ENCODE measurements at places on chromosomes 2 and 18.
A peak's percentile ranks its signal among the peaks of the same experiment; 100 is the strongest.

- DNase-seq, result no peak
Observed at GRCh38 chr2:129606496-129607270, 372.8 kb upstream of the RAB6C start.

DNA sequence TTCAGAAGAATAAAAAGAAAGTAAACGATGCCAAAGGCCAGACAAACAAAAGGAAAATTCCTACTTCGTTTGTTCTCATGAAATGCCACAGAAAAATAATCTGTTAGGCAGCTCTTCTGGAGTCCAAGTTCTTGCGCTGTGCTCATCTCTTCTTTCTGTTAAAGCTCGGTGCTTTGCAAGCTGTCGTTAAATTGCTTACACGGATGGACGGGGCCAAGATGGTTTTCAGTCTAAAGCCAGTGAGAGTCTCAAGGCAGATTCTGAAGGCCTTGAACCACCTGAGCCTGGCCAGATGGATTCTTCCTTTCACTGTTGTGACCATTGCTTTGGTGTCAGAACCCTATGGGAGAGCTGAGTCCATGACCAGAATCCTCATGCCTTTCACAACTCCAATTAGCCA is 97.6 kb upstream of the RMDN2 start:
- DNase-seq, result no peak

DNA sequence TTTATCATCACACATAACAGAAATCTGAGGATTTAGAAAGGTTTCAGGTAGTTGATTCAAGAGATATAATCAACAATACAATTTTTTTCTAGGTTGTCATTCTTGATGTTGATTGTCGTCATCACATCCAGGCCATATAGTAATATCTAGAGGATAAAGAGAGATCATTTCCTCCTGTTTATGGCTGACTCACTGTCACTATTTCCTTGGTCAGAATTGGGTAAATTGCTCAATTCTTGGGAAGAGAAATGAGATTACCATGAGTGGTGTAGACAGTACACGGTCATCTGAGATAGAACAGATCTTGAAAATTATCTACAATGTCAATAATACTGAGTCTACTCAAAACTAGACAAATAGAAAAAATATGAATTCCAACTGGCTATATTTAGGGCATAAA is 78.8 kb downstream of the ZNF804A start:
- DNase-seq, result no peak

- no peak for DNase-seq
Observed at GRCh38 chr2:55164534-55165480, 67.3 kb downstream of the CLHC1 start.

DNA sequence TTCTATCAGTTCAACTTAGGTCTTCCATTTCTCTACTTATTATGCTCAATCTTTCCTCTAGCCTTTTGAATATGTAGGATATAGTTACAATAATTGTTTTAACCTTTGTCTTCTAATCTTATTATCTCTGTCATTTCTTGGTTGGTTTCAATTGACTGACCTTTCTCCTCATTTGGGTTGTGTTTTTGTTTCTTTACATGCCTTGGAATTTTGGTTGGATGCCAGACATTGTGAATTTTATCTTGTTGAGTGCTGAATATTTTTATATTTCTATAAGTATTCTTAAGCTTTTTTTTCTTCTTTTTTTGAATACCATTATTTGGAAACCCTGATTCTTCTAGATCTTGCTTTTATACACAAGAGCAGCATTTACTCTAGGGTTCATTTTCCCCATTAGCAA is 30.7 kb upstream of the TMEM247 start:
- no peak for DNase-seq

- DNase-seq, result no peak
Observed at GRCh38 chr2:218326315-218326714, 30.3 kb upstream of the CATIP start.

- no peak for DNase-seq
Observed at GRCh38 chr2:45973426-45973825, 322.0 kb downstream of the PRKCE start.

- no peak for DNase-seq
Observed at GRCh38 chr2:80244905-80245584, 59.5 kb downstream of the LRRTM1 start.

GRCh38 chr2:96090196-96090926 is 26.0 kb downstream of the ADRA2B start:
- no peak for DNase-seq

GRCh38 chr2:128524183-128524582 is 205.5 kb upstream of the HS6ST1 start:
- no peak for DNase-seq

- no peak for DNase-seq
Observed at GRCh38 chr18:58865701-58866065, 1.0 kb downstream of the ZNF532 start.

DNA sequence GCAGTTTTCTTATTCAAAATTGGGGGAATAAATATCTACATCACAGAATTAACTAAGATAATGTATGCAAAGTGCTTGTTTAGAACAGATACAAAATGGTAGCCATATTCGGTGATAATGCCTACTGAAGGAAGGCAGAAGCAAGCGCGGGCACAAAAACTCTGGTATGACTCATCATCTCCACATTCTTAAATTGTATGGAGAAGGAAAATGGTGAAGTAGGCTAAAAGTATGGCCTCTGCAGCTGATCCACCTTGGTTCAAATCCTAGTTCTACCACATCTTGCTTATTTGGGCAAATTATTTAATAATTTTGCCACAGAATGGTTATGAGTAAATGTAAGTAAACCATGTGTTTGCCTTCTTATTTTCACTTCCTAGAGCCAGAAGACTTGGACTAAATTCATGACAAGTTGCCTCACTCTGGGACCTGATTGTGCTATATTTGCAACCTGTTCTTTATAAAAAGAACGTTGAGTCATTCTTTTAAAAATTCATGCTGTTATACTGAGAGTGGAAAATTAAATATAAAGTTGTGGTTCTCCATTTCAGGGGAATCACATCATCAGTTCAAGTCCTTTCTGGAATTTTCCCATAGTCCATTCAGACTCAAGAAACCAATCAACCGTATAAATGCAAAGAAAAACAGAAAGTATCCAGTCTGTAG is 9.0 kb upstream of the CDK15 start:
- no peak for DNase-seq

DNA sequence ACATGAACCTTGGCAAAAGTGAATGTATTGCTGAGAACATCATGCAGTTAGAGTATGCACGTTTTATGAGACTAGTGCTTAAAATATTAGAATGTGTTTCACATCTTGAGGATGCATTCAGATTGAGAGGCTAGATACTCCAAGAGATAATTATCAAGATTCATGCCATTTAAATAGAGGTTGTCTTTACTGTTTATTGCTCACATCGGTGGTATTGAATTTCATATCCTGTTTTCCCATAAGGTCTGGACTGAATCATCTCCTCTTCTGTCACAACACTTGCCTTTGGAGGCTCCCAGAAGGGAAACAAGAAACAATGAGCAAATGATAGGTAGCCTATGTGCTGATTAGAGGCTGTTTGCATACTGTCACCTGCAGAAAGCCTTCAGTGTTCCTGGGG is 83.8 kb downstream of the CLHC1 start:
- DNase-seq, result no peak

GRCh38 chr2:181304011-181304844 is 153.0 kb upstream of the ITGA4 start:
- no peak for DNase-seq

- no peak for DNase-seq
Observed at GRCh38 chr2:85133751-85134254, 611 bp downstream of the TCF7L1 start.

- peak; percentile 37 for DNase-seq
Observed at GRCh38 chr2:290090-290722, 2.3 kb upstream of the ALKAL2 start.

- DNase-seq, result no peak
Observed at GRCh38 chr2:61536180-61536571, 2.0 kb downstream of the XPO1 start.

GRCh38 chr2:204628926-204629712 is 83.8 kb downstream of the PARD3B start:
- no peak for DNase-seq

DNA sequence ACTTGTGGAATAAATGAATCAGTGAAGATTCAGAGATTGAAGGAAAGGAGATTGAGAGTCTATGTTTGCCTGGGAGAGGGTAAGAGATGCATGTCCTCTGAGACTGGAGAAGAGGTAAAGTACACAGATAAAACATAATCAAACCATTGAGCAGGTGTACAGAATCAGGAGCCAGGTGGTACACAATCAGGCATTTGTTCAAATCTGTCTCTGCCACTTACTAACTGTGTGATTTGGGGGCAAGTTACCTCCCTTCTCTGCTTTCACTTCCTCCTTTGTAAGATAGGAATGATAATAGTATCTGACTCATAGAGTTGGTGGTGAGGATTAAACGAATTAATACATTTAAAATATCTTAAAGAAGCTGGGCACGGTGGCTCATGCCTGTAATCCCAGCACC is 94.0 kb downstream of the CDK15 start:
- no peak for DNase-seq

GRCh38 chr18:45330170-45330594 is 285.1 kb upstream of the SLC14A2 start:
- no peak for DNase-seq

- DNase-seq, result no peak
Observed at GRCh38 chr18:39272230-39272629, 1706.6 kb upstream of the CELF4 start.

DNA sequence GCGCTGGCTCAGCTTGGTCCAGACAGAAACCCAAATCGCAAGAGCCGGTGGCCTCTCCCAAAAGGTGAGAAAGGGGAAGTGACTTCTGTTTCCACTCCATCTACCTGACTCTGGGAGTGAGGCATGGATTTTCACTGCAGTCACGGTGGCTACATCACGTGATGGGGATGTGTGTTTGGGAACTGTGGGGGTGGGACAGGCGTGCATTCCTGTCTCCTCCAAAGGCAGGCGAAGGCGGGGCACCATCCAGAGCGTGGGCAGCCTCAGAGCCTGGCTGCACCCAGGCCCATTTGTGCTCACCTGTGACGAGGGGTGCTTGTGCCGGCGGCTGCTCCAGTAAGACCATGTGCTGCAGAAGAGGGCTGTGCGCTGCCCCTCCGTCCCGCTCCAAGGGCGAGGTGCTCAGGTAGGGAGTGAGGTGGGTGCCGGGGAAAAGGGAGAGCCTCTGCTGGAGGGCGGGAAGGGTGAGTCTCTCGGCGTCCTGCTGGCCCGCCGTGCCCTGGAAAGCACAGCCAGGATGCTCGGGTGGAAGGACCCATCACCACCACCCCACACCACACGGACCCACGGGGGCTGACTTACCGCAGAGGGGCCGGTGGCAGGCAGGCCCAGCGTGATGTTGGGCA is 266.8 kb downstream of the HDAC4 start:
- DNase-seq, result no peak

DNA sequence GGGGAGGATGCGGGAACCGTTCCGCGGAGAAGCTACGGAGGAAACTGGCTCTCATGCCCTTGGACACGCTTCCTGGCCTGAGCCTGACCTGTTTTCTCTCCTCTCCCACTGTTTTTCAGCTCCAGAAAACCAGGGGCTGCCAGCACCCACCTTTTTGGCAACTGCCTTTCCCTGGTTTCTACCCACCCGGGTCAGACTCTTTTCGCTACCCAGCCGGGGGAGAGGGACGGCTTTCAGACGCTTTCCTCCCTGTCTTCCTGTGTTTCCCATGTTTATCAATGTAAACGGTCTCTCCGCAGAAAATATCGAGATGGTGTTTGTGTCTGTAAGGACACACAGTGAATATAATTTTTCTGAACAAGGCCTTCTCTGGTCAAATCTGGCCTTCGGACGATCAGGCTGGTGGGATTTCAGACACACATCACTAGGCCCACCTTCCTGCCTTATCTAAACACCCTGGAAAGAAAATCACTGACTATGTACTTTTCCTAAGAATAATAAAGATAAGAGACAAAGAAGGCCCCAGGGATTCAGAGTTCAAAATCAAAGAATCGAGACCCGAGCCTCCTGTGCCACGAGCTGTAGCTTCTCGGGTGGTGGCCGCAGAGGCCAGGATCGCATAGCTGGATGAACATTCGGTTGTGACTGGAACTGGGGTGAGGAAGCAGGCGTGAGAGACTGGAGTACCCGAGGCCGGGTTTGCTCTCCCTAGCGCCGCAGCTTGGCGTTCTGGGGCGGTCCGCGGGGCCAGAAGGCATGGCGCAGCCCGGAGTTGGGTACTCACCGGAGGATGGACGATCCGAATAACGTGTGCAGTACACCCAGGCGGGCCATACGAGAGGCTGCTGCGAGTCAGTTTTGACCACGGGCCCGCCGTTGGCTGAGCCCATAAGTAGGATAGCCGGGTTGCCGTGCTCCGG is 1.7 kb downstream of the EN1 start:
- DNase-seq, result no peak

DNA sequence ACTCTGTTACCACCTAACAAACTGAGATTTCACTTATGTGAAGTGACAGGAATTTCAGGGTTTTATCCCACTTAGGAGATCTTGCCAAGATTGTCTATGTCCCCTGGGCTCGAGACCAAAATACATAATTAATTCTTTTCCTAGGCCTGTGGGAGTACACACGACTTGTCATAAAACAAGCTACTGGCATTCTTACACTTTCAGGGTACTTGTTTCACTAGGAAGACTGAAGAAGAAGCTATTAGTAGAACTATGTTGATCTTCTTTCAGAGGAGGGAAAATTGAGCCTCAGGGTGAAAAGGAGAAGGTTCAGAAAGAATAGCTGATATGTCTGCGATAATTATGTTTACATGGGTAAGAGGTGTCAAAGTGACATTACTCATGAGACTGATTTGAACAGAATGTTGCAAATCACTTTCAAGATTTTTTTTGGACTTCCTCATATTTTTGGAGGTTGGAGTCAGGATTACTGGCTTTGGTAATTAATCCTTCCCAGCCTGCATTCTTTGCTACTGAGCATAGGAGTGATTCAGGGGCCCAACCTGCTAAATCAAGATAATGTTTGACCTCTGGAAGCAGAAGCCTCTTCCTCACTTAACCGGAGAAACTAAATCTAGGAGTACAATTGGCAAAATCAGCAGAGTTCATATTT is 240.0 kb upstream of the NT5C1B start:
- no peak for DNase-seq
